Smooth muscle cell of the pulmonary artery (primary cell): ENCODE measurements at places on chromosomes 2 and 18. TPM values are rescaled to one million over a fixed set of nuclear protein-coding genes. Genes with fewer than 3 reads are reported as not detected.

SS18 gene
- 113 and 124 TPM in 2 replicates for total RNA-seq

UGT1A9 gene
- not detected in 2 replicates for total RNA-seq

DPYSL5 gene
- not detected in 2 replicates for total RNA-seq

MFSD2B gene
- total RNA-seq, result 0.03 and 0.13 TPM in 2 replicates

DNAH6 gene
- 0.07 and 0.13 TPM in 2 replicates for total RNA-seq

GPC1 gene
- total RNA-seq, result 150 and 191 TPM in 2 replicates

ANKRD62 gene
- not detected in 2 replicates for total RNA-seq

FSHR gene
- total RNA-seq, result not detected in 2 replicates

FSIP2 gene
- 0.03 and 0.13 TPM in 2 replicates for total RNA-seq

EFHD1 gene
- 2.7 and 3.9 TPM in 2 replicates for total RNA-seq

TMEM87B gene
- total RNA-seq, result 29.4 and 49.3 TPM in 2 replicates

DLGAP1 gene
- 0.53 and 1.1 TPM in 2 replicates for total RNA-seq

AQP4 gene
- not detected in 2 replicates for total RNA-seq

ZNF236 gene
- total RNA-seq, result 10.4 and 11.1 TPM in 2 replicates

UGT1A1 gene
- total RNA-seq, result 0.07 TPM in 1 of 2 replicates, not detected in the other

HAAO gene
- total RNA-seq, result 0.85 TPM in 1 of 2 replicates, not detected in the other

COL4A3 gene
- total RNA-seq, result 2.6 and 3.5 TPM in 2 replicates

NDC80 gene
- 2.4 and 6.8 TPM in 2 replicates for total RNA-seq

RAB17 gene
- 0.78 and 0.83 TPM in 2 replicates for total RNA-seq

PROM2 gene
- total RNA-seq, result 0.20 and 0.56 TPM in 2 replicates

CPSF3 gene
- total RNA-seq, result 39.7 and 43.3 TPM in 2 replicates

ITGB1BP1 gene
- total RNA-seq, result 41.6 and 62.6 TPM in 2 replicates

SKA1 gene
- 1.7 and 3.0 TPM in 2 replicates for total RNA-seq

AGXT gene
- total RNA-seq, result not detected in 2 replicates

RGPD6 gene
- total RNA-seq, result 24.3 and 25.7 TPM in 2 replicates

SULT1C4 gene
- 0.13 and 0.17 TPM in 2 replicates for total RNA-seq

STON1 gene
- total RNA-seq, result 24.5 and 35.6 TPM in 2 replicates

NAT8 gene
- total RNA-seq, result not detected in 2 replicates

TPO gene
- not detected in 2 replicates for total RNA-seq

FBLN7 gene
- 7.5 and 17.7 TPM in 2 replicates for total RNA-seq

MC2R gene
- not detected in 2 replicates for total RNA-seq
